SHP77 (cell line): ENCODE measurements at places on chromosomes 11 and 22.
A peak's percentile ranks its signal among the peaks of the same experiment; 100 is the strongest.

DNA sequence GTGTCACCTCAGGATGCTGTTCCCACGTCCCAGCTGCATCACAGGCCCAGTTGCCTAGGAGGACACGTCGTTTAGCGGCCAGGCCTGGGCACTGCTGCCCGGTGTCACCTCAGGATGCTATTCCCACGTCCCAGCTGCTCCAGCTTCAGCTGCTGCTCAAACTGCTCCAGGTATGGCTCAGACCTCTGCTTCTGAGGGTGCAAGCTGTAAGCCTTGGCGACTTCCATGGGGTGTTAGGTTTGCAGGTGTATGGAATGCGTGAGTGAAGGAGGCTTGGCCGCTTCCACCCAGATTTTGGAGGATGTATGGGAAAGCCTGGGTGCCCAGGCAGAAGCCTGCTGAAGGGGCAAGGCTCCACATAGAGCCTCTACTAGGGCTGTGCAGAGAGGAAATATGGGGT, 205.3 kb upstream of the B3GAT1 start:
- no peak for DNase-seq

DNA sequence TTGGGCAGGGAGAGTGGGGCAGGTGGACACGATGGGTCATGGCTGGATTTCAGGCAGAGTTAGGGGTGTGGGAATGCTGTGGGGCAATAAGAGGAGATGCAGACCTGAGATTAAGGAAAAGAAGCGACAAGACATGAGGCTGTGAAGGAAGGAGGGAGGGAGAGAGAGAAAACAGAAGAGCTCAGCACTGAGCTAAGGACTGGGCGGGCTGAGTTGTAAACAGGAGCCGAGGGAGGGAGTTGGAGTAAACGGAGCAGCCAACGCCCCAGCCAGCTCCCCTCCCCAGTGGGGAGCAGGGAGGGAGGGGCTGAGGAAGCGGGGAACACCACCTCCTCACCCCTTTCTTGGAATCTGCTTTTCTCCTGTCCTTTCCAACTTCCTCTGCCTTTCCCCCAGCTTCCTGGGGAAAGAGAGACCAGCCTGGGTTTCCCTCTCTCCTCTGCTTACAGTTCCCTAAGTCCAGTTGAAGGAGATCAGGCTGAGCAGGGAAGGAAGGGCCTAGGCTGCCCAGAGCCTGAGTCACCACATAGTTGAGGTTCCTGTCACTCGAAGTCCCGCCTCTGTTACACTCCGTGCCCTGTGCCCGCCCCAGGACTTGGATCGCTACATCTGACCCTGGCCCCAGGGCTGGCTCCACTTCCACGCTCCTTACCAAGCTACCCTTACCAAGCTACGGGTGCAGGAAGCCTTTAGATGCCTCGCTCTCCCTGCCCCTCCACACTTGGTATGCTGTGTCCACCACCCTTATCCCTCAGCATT, 6.7 kb upstream of the AHNAK start:
- no peak for DNase-seq

DNA sequence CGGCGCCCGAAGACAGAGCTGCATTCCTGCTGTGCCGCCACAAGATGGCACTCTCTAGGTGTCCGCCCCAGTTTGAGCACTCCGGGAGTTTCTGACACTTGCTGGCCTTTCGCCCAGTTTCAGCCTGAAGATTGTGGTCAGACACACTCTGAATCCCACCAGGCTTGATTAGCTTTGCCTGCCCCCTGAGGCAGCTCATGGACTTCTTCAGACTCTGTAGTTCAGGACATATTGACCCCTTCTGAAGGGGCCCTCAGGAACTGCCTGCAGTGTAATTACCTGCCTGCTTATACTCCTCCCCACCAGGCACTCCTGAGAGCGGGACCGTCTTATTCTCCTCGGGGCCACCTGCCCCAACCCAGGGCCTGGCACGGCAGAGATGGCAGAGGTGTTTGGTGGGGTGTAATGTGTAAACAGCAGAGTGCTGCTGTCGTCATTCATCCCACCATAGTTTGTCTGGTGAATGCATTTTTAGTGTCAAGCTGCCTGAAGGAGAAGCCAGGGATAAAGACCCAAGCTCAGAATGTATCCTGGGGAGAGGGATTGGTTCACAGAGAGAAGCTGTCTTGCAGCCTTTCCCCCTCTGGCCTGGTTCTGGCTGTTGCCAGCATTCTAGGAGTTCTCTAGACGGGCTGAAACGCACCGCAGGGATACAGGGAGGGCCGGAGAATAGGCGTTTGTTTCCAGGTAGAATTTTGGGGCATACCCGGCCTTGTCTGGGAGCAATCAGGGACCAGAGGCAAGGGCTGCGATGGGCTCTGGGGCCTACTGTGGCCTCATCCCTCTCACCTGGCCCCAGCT, 46.4 kb downstream of the EIF3F start:
- DNase-seq, result no peak

DNA sequence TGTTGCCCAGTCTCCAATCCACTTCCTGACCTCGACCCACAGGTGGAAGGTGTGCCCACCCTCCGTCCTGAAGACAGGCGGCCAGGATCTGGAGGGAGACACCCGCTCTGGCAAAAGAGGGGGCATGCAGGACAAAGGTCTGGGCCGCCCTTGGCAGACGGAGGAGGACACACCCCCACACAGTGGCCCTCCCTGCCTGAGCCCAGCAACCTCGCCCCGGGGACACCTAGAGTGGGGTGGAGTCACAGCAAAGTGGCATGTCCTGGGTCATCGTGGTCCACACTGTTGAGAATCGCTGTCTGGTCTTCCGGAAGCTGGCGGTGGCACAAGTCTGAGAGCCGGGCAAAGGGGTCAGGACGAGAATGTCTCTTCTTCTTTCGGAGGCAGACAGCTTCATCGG, 47.9 kb downstream of the IGSF9B start:
- no peak for DNase-seq

- DNase-seq, result no peak
These were observed 33.7 kb upstream of the BRSK2 start for GRCh38 chr11:1356007-1356435.

GRCh38 chr22:29203488-29204454, 1.9 kb upstream of the EMID1 start:
- no peak for DNase-seq

DNA sequence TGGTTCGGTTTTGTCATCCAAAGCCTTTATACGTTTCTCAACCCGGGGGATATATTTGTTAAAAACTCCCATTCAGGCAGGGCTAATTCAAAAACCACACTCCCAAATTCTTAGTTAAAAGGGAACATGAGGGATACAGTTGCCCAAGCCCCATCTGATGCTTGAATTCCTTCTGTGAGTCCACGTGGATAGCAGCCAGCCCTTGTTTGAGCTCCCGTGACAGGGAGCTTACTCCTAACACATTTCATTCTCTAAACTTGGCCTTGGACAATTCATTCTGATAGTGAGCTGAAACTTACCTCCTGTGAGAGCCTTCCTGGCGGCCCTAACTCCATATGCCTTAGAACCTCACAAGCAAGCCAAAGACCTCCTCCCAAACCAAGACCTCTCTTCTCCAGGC, 357.5 kb downstream of the TENM4 start:
- no peak for DNase-seq

DNA sequence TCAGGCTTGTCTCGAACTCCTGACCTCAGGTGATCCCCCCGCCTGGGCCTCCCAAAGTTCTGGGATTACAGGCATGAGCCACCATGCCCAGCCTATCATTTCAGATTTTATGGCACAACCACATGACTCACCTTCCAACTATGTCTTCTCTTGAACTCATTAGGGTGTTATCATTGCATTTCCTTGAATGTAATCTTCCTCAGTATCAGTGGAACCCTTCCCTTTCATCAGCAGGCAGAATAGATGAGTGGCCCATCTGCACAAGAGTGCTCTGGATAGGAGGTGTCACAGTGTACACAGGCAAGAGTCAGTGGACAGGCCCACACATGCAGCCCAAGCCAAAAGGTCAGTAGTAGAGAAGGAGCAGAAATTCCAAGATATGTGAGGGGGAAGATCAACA, 29.1 kb upstream of the AQP11 start:
- DNase-seq, result no peak

- no peak for DNase-seq
These were observed 47.8 kb upstream of the OR5P2 start for GRCh38 chr11:7844521-7844920.

GRCh38 chr22:36002084-36002483, 26.5 kb downstream of the RBFOX2 start:
- no peak for DNase-seq

GRCh38 chr11:133834682-133835592, 10.4 kb downstream of the SPATA19 start:
- peak; percentile 11 for DNase-seq

DNA sequence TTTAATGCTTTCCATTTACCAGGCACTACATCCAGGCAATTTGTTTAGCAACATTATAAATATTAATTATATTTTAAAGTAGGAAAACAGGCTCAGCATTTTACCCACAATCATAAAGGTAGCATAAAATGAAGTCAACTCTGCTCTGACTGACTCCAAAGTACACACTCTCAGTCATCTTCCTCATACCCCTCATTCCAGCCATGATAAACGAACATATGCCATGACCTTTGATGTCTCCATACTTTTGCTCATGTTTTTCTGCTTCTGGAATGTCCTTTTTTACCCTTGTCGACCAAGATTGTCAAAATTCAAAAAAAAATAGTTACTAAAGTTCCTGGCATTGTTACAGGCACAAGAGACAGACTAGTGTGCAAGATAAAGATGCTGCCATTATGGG, 77.7 kb upstream of the SOX6 start:
- DNase-seq, result no peak

DNA sequence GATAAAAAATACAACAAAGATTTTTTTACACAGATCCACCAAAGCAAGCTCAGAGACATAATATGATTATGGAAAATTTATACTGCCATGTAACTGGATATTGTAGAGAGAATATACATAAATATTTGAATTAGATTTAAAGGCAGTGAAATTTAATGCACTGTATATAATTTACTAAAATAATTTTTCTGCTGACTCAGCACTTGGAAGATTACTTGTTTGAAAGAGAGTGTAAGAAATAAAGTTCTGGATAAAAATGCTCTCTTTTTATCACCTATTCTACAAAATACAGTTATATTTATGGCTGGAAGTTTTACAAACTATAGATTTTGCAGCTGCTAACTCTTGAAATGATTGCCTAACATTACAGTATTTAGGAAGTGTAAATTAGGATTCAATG, 628.3 kb upstream of the CHORDC1 start:
- DNase-seq, result no peak

- DNase-seq, result no peak
These were observed 20.4 kb downstream of the ALKBH8 start for GRCh38 chr11:107545101-107545514.

GRCh38 chr11:83982825-83983224, 696.7 kb upstream of the CCDC90B start:
- no peak for DNase-seq

DNA sequence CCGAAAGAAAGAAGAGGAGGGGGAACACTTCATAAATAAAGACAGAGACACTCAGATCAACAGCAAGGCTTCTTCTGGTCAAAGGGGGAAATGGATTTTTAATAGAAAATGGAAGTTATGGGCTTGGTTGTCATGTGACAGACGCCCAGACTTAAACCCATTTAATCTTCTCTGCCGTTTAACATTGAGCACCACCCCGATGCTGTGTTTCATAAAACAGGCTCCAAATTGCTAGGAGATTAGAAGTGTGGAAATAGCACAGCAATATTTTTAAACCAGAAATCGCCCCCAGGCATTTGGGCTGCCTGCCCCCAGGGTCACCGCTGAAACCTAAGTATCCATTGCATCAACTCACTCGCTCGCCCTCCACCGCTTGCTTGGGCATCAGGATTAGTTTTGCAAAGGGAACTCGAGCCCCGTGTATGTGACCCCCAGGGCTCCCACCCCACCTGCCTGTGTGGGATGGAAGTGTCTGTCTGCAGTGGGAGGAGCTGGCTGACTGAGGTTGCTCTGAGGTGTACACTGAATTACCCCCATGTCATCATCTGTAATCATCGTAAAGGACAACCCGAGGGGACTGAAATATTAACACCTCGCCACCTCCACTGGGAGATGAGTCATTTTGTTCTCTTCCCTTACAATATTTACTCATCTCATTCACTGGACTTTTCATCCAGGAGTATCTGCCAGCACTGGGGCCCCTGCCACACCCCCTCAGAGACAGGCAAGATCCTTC, 10.7 kb downstream of the DSCAML1 start:
- DNase-seq, result peak; percentile 20

- no peak for DNase-seq
These were observed 113.1 kb downstream of the ETS1 start for GRCh38 chr11:128474036-128474874.

DNA sequence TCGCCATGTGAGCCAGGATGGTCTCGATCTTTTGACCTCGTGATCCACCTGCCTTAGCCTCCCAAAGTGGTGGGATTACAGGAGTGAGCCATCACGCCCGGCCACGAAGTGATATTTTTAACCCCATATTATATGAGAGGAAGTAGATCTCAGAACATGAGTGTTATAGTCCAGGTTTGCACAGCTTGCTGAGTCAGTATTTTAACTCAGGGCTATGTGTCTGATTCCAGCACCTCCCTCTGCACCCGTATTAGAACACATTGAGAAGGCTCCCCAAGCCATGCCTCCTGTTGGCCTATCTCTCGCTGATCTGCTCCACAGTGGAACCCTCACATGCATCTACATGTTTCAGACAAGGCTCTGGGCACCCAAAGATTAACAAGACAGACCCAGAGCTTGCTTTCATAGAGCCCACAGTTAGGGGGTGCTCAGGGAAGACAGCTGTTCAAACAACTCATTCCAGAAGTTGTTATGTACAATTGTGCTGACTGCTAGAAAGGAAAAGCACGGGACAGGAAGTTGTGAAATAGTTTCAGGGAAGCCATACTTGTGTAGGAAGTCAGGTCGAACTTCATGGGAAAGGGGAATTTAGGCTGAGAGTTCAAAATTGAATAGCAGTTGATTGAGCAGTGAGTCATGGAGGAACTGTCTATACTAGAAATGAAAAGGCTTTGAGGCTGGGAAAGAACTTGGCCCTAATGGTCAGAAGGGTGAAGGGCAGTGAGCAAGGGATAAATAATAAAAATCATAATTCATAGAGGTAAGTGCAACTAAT, 49.3 kb upstream of the CLPB start:
- peak; percentile 11 for DNase-seq

DNA sequence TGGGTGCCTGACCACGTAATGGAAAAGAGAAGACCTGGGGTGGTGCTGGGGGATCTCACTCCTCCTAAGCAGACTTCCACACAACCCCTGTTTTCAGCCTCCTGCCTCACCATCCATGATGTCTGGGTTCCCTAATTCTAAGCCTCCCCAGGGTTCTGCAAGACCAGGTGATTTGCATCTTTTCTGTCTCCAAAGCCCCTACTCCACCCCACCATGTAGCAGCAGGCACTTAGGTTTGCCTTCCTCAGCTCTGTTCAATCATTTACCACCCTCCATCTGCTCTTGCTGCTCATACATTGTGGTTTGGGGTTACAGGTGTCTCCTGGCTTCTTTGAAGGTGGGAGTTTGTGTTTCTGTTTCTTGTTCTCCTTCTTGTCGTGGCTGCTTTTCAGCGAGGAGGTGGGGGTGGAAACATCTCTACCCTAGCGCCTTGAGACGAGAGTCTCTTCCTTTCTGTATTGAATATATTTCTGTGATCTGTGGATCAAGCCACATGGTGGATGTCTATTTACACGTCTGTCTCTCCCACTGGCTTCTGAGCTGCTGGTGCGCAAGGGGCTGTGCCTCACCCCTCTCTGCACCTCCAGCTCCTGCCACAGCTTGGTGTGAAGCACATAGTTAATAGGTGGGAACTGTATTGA, 6.6 kb upstream of the SSTR3 start:
- DNase-seq, result no peak
